Activated CD4-positive, CD25-positive, alpha-beta regulatory T cell treated with anti-CD3 and anti-CD28 coated beads, Interleukin-2, amount 50 U/mL, for 24 hours (primary cell): ENCODE measurements at places on chromosomes 5 and 9.

DNA sequence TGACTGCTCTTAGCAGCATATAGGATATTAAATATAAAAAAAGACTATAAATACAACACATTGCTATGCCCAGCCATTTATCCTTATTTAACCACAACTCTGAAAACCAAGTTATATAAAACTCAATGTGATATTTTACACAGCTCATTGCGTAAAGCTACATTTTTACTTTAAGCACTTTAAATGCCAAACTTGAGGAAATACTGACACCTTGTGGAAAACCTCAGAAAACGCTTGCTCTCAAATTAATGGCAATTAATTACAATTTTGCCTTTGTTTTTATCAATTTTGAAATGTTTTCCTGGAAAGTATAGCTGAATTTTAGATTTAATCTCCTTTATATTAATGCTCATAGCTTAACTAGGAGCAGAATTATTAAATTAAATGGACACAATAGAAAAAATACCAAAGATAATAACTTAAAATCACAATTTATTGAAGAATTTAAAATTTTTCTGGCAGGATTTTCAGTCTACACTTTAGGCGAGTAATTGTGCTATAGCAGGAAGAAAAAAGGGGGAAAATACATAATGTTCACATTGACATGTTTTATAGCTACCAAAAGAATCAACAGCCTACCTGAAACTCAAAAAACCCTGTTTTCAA is 25.2 kb upstream of the PLAC8L1 start:
- ATAC-seq, result no peak

DNA sequence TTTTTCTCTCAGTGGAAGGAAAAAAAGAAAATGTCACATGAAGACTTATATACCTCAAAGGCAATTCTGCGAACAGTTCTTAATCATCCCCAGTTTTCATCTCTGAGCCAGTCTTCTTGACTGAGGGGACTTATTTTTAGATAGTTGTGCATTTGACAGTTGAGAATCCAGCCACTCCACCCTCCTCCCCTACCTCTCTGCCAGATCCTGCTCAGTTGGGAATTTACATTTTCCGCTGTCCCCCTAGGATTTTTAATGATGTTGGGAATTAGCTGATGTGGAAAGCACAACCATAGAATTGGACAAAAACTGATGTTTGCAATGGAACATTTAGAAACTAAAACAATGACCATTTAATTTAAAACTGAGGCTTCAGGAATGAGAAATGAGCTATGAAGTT is 194.3 kb upstream of the PIK3R1 start:
- no peak for ATAC-seq

- ATAC-seq, result no peak
Measured at GRCh38 chr9:77402286-77402685, 225.0 kb downstream of the VPS13A start.

GRCh38 chr5:98975682-98976407 is 47.0 kb upstream of the CHD1 start:
- ATAC-seq, result no peak

DNA sequence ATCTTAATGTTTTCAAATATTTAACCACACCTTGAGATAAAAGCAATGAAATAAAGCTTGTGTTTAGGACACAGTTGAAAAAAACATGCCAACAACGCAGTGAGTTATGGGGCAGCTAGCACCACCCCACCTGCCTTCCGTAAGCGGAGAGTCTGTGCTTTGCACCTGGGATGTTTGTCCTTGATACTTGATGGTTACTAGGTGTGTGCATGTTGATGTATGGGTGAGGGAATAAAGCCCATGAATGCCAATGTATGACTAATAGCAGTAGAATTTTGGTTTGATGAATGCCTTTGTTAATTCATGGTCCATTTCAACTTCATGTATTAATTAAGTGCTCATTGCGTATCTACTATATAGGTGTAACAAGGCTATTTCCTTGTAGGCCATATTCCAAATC is 74.0 kb downstream of the PCSK5 start:
- ATAC-seq, result no peak
